ENCODE measurements at places on chromosomes 1 and 21.
A peak's percentile ranks its signal among the peaks of the same experiment; 100 is the strongest.

GRCh38 chr1:181077576-181078242, 10.8 kb upstream of the IER5 start:
- no peak for DNase-seq

- no peak for DNase-seq
These were observed 4.3 kb downstream of the GUK1 start for GRCh38 chr1:228144193-228144992.

- no peak for DNase-seq
These were observed 253.6 kb downstream of the HMCN1 start for GRCh38 chr1:185987611-185988321.

- DNase-seq = no peak
These were observed 1.2 kb downstream of the SLAMF7 start for GRCh38 chr1:160740133-160740688.

- no peak for DNase-seq
These were observed 6.2 kb downstream of the PRMT2 start for GRCh38 chr21:46641656-46642055.

DNA sequence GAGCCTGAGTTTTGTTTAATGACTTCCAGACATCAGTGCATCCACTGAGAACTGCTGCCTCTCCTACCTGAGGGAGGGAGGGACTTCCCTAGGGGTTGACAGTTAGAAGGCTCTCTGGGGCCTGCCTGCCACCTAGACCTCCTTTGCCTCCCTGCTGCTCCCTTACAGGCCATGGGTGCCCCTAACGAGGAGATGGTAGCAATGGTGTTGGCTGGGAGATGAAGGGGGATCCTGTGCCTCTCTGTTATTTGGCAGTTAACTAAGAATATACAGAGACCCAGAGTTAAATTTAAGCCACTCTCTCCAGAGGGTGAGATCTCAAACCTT, 66.1 kb downstream of the UBE2U start:
- DNase-seq = no peak

DNA sequence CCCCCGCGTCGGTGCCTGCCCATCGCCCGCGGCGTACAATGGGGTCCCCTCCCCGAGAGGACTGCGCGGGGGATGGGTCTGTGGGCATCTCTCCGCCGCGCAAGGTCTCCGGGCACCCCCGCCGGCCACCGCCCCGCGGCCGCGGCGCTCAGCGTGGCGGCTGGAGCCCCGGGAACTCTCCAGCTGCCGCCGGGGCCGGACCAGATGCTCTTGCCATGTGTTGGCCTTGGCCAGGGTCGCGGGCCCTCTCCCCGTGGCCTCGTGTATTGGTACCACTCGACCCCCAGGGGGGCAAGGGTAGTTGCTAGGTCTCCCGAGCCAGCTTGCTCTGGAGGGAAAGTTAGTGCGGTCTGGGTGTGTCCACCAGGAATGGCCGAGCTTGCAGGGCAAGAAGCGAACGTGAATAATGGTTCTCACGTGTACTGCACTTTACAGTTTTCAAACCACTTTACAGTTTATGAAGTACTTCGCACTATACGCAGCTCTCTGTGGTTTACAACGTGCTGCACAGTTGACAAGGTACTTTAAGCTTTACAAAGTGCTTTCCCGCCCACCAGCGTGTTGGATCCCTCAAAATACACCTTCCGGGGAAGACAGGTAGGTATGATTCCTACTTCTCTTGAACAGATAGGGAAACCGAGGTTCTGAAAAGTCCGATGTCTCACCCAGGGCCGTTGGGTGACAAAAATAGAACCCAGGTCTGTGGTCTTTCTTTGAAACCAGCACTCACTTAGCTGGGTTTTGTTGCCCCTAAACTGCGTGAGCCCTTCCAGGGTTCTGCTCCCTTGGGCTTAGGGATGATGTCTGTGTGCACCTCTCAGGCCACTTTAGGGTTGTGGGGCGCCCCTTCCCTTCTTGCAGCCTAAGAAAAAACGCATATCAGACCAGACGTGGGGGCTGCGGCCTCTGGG, 1.2 kb downstream of the EPHB2 start:
- DNase-seq = no peak

DNA sequence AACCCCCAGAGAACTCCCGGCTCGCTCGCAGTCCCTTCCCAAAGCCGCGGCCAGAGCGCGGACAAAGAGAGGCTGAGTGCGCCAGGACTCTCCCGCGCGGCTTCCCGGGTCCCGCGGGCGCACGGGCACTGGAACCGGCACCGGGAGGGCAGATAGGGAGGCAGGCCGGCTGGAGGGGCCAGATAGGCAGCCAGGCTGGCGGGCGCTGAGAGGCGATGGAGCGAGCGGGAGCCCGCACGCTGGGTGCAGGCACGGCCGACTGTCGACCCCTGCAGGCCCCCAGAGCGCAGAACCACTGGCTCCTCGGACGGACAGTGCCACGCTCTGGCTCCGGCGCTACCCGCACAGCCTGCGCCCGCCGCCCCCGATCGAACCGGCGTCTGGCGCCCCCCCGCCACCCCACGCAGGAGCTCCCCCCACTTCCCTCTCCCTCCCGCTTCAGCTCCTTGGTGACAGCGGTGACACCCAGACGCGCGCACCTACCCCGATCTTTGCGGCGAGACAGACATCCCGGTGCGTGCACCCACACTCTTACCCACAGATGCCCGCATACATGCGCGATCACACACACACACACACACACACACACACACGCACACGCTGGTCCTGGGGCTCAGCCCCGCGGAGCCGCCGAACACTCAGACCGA, 534 bp downstream of the SLC6A9 start:
- DNase-seq = peak; percentile 54

DNA sequence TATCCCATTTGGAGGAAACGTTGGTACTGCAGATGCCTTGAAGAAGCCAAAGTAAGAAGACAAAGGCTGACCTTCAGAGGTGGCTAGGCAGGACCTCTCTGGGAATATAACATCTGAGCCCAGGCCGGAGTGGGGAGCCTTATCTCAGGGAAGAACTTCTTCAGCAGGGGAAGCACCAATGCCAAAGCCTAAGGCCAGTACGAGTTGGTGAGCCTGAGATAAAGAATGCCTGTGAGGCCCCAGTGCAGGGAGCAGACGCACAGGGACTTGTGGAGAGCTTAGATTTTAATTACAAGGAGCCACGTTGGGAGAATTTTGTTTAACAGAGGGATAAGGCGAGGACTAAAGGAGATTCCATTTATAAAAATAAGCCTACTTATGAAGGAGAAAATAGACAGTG, 468.8 kb upstream of the RUNX1 start:
- no peak for DNase-seq

All from stimulated activated CD4-positive, alpha-beta T cell treated with anti-CD3 and anti-CD28 coated beads, Interleukin-2, amount 100 ng/mL, for 4 hours (primary cell).